ENCODE measurements at places on chromosomes 7 and 10.

- peak; percentile 49 for DNase-seq
Measured at GRCh38 chr7:23713285-23714149, 3.5 kb downstream of the STK31 start.

DNA sequence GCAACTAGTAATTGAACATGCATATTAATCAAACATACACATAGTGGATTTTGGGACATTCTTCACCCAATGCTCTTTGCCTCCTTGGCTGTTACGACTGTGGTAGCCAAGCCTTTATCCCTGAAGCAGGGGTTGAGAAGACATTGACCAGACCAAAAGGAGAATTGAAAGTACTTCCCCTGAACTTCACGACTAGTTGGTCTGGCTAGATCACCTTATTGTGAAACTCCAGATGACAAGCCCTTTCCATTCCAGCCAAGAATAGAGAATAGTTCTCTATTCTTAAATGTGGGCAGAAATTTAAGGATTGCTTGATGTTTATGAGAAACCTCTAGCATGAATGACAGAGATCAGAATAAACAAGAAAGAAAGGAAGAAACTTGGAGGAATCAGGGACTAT, 97.0 kb downstream of the LRMDA start:
- DNase-seq, result no peak

GRCh38 chr7:27154369-27154768, 2.0 kb upstream of the HOXA3 start:
- no peak for DNase-seq

GRCh38 chr10:99329304-99329553, at the start of gene CNNM1:
TSS of gene CNNM1 (plus strand) at chr10:99329356. CDS start at chr10:99329388, 32 bp downstream.
- DNase-seq, result peak; percentile 58

DNA sequence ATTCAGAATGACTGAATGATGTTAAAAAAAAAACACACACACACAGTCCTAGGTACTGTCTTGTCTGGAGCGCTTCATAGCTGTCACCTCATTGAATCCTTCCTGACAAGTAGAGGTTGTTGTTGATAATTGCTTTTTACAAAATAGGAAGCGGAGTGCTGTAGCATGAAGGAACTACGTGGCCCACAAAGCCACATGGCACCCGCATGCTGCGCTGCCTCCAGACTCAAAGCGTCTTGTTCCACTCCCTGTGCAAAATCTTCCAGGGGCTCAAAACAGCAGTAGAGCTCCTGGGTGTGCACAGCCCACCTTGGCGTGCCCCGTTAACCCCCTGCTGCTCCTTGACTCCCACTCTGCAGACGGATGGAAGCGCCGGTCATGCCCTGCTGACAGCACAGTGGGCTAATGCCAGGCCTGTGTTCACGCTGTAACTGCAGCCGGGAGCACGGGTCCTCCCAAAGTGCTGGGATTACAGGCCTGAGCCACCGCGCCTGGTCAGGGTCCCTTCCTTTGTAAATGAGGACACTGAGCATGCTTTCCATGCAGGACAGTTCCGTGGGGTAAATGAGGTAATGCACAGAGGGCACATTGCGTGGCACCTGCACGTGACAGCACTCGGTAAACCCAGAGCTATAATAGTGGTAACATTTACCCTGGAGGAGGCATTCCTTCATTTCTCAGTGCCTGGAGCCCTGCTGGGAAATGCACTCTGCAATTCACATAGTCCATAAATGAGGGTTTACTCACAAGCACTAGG, 91.1 kb upstream of the GNA12 start:
- DNase-seq, result no peak

- no peak for DNase-seq
Measured at GRCh38 chr7:952548-953441, 1.7 kb downstream of the ADAP1 start.

- no peak for DNase-seq
Measured at GRCh38 chr10:36761121-36761520, 364.3 kb upstream of the ANKRD30A start.

DNA sequence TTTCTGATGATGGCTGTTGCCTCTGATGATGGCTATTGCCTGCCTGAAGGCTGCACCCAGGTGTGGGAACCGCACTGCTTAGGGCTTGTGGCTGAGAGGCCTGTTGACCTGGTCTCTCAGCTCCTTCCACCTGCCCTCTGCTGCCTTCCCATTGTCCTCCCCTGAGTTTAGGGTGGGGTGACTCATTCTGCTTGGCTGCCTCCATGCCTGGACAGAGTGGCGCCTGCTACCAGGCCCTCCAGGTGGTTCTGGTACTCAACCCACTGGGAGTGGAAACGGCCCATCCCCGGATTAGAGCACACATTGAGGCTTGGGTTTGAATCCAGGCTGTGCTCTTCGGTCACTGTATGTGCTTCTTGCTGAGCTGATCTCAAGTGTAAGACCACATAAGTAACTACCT, 120.6 kb downstream of the SEM1 start:
- no peak for DNase-seq

DNA sequence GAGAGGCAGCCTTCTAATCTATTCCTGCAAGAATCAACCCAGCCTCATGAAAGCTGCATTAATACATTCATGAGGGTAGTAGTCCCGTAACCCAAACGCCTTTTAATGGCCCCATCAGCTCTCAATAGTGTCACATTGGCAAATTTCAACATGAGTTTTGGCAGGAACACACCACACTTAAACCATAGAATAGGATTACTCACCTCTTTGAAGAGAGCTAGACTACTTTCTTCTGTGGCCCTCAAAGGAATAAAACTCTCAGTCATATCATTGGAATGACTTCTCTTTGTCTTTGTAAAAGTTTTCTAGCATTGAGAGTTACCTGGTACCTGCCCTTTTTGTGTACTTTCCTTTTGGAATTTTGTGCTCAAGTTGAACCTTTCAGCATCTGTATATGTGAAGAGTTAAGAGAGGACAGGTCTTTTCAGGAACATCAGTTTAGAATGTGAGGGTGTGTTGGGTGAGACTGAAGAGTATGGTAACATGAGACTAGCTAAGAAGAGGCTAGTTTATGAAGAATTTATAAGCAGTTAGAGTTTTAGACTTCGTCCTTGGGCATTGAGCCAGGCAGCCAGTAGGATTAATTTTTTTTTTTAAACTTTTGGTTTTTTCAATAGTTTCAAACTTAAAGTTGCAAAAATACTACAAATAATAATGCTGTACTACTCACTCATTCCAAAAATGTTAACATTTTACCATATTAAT, 92.6 kb downstream of the MLLT10 start:
- no peak for DNase-seq

DNA sequence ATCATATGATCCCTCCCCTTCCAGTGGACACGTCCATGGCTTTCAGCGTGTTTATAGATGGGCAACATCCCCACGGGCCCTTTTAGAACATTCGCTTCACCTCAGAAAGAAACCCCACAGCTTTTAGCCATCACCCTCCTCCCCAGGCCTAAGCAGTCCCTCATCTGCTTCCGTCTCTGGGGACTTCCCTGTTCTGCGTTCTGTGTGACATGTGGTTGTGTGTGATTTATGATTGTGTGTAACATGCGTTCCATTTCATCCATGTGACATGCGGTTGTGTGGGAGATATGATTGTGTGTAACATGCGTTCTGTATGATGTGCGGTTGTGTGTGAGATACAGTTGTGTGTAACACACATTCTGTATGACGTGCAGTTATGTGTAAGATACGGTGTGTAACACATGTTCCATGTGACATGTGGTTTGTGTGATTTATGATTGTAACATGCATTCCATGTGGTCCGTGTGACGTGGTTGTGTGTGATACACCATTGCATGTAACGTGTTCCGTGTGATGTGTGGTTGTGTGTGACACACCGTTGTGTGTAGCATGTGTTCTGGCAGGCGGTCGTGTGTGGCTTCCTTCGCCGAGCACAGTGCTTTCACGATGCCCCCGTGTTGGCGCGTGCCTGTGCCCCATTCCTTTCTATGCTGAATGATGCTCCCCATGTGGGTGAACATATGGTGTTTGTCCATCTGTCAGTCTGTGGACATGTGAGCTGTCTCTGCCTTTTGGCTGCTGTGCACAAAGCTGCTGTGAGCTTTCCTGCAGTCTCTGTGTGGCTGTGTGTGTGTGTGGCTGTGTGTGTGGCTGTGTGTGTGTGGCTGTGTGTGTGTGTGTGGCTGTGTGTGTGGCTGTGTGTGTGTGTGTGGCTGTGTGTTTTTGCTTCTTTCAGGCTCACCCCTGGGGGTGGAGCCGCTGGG, 26.2 kb downstream of the PWWP2B start:
- no peak for DNase-seq

DNA sequence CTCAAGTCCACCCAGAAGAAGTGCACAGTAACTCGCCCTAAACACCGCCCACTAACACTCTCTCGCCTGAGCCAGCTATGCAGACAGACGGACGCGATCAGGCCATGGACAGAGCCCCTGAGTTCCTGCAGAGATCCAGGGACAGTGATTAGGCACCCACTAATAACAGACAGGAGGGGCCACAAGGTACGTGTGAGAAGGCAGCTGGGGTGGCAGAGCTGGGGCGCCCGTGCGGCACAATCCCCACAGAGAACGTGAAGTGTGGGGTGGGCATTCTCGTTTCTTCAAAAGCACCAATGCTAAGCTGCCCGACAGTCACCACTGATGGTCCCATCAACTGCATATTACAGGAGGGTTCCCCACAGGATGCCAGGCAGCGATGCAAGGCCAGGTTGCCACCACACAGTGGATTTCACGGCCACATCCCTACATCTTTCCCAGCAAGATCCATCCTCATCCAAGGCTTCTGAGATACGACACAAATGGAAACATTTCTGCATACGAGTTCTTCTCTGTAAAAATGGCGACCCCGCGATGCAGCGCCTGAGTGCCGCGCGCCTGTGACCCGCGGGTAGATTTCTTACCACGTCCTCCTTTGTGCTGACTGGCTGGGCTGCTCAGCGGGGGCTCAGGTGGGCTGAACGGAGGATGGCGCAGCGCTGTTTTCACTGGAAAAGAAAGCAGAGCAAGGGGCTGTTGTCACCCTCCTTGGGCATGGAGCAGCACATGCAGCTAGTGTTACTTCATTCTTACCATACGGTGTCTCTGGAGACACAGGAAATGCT, 237.5 kb downstream of the TNS3 start:
- DNase-seq, result no peak

DNA sequence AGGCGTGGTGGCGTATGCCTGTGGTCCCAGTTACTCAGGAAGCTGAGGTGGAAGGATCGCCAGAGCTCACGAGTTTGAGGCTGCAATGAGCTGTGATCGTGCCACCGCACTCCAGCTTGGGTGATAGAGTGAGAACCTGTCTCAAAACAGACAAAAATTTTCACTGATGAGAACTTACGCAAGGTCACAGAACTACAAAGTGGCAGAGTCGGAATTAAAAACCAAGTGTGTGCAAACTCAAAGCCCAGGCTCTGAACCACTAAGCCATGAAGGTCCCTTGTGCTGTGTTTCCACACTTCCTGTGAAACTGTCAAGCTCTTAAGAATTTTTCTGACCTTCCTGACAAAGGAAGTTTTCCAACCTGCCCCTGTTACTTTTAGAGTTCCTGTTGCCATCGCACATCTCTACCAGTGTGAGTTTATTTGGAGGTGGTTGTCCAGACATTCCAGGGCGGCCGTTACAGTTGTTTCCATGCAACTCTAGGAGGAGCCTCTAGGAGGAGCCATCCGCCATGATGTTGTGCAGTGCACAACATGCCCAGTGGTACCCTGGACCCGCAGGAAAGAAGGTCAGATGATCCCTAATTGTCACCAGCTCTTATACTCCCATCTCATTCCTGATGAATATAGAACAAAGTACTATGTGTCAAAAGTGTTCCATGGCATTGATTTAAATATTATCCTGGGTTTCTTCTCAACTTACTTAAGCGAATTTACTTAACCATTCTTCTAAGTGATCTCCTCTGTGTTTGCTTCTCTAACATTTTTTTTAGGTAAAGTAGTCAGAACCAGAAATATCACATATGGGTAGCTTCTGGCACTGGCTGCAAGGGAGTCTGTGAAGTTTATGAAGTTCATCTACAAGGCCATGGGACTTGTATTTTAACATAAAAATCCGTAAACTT, 49.0 kb upstream of the LYZL1 start:
- DNase-seq, result peak; percentile 43

- DNase-seq, result no peak
Measured at GRCh38 chr10:70564901-70565351, 37.6 kb downstream of the PRF1 start.

DNA sequence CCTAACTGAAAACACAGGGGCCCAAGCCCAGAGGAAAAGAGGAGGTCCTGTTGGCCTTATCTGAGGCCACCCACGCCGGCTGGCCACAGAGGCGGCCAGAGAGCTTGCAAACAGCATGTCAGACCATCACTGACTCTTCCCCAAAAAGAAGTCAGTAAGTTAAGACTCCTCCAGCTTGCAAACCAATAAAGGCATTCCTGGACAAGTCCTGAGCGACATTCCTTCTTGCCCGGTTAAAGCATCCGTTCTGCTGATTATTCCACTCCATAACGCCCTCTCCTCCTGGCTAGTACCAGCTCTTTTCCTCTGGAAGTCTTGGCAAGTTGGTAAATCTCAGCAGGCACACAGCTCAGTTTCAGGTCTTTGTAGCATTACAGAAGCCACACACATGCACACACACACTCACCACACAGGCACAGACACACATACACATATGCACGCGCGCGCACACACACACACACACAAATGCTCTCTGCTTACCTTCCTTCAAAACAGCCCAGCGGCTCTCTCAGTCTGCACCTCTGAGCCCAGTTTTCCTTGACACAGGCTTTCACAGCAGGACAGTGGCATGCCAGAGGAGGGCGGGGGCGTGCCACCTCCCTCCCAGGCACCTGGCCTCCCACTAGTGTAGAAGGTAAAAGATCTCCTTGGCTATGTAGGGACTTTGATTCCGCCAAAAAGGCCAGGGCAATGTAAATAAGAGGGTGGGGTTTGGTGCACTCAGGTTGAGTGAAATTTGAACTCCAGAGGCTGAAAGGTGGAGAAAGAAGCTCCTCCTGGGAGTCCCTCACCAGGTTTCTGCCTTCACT, 201.4 kb downstream of the TNS3 start:
- DNase-seq, result no peak

DNA sequence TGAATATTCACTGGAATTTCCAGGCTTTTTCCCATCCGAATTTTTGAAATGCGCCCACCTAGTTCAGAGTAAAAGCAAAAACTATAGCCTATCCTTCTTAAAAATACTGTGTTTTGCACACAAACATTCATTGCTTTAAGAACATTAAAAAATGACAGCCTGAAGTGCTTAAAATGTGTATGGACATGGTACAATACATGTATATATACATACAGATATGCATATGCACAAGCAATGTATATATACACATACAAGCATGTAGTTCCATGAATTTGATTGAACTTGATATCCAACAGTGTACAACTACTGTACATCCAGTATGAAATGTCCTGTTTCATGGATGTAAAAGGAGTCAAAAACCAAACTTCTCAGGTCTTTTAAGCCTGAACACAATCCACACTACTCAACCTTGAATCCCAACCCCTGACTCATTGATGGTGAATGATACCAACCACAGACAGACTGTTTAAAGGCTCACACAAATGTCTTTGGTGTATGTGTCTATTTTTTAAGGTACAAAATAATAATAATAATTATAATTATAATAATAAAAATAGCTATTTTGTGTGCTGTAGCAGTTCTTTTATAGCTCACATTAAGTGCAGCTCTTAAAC, 14.8 kb downstream of the INHBA start:
- no peak for DNase-seq
